Common myeloid progenitor, CD34-positive (primary cell): ENCODE measurements at places on chromosomes 2 and 18.
A peak's percentile ranks its signal among the peaks of the same experiment; 100 is the strongest.

GRCh38 chr2:106269591-106270291, 75.6 kb upstream of the UXS1 start:
- DNase-seq: peak; percentile 34

DNA sequence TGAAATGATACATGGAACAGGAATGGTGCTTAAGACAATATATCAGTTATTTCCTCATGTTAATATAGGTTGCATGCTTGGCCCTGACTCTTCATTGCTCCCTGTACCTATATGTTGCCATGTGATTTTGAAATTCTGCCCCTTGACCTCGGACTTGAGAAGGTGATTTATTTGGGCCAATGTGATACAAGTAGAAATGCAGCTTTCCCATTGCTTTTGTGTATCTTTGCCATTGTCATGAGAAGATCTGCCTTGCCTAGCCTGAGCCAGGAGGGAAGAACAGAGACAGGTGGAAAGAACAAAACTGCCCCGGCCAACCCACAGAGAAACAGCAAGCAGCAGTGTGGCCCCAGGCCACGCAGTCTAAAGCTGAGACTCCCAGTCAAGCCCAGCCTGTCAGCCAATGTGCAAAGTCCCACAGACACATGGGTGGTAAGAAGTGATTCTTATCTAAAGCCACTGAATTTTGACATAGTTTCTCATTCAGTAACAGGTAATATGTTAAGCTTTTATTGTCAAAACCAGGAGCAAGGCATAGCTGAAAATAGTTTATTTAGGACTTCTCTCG, 245.7 kb upstream of the RND3 start:
- no peak for DNase-seq

DNA sequence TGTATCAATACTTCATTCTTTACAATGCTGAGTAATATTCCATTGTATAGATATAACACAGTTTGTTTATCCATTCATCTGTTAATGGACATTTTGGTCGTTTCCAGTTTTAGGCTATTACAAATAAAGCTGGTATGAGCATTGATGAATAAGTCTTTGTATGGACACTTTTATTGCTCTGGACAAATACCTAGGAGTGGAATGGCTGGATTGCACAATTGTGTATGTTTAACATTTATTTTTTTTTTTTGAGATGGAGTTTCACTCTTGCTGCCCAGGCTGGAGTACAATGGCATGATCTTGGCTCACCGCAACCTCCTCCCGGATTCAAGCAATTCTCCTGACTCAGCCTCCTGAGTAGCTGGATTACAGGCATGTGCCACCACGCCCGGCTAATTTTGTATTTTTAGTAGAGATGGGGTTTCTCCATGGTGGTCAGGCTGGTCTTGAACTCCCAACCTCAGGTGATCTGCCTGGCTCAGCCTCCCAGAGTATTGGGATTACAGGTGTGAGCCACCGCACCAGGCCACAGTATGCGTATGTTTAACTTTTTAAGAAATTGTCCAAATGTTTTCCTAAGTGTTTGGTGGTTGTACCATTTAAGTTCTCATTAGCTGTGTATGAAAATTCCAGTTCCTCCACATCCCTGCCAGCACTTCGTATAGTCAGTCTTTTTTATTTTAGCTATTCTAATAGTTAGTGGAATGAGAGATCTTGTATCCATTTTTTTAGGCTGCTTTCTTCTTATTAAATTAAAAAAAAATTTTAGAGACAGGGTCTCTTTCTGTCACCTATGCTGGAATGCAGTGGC, 194.9 kb upstream of the HAAO start:
- DNase-seq: no peak

- DNase-seq: no peak
Observed at GRCh38 chr2:217954469-217954868, 48.3 kb downstream of the TNS1 start.

DNA sequence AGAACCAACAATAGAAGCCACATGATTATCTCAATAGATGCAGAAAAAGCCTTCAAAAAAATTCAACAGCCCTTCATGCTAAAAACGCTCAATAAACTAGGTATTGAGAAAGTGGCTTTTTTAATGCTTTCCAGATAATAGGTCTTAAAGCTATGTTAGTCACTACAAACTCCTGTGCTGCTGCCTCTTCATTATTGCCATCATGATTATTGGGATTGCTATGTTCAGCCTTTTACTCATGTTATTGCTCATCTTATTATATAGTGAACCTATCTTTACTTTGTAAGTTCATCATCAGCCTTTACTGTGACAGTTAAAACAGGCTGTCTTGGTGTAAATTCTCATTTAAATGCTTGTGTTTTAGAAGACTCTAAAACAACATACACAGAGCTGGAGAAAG, 1557.2 kb upstream of the ZEB2 start:
- no peak for DNase-seq

GRCh38 chr2:111930875-111931274, 32.5 kb downstream of the MERTK start:
- peak; percentile 28 for DNase-seq

GRCh38 chr18:34223893-34224422, 755 bp downstream of the NOL4 start:
- DNase-seq: peak; percentile 23

DNA sequence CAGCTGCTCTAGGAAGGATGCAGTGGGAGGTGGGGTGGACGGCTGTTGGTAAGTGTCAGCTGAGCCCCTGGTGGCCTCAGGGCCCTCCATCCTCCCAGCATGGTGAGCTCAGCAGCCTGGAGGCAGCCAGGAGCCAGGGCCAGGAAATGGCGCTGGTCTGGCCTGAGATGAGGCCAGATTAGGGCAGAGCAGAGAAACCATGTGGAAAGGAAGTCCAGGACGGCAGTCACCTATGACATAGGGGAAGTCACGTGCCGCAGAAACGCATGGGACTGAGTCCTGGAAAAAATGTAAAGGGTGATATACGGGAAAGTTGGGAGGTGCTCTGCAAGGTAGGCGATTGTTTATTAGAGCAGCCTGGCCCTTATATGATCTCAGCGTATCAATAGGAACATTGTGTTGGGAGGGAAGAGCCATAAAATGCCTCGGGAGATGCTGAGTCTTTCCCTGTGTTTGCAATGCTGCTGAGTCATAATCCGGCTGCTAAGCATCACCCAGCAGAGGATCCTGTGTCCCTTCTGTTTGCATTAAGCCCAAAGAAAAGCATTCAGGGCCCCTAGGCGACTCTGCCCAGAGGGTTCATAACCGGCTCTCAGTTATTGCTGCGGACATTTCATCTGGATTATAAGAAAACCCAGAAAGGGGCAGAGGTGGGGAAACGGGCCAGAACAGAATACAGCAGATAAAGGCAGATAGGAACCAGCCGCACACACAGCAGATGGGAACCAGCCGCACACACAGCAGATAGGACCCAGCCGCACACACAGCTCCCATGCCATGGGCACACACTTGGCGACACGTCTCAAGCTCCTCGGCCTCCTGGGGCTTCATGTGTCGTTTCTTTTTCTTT, 30.3 kb upstream of the B3GNT7 start:
- DNase-seq: peak; percentile 20

DNA sequence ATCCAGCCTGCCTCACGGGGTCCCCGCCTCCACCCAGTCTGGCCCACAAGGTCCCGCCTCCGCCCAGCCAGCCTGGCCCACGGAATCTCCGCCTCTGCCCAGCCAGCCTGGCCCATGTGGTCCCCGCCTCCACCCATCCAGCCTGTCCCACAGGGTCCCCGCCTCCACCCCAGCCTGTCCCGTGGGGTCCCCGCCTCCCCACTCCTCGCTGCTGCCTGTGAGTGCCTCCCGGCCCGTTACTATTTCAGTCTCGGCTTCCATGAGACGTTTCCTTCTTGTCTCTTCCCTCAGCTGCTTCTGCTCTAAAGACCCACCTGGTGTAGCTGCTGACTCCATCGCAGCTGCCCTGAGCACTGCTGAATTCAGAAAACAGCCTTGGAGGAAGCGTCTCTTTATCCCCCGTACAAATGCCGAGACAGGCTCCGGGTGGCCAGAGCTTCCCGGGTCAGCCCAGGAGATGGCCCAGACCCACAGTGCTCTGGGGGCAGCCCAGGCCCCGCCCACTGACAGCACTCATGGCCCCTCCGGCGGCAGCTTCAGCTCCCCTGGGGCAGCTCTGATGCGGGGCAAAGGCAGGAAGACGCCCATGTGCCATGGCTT, 69.8 kb downstream of the NFATC1 start:
- no peak for DNase-seq

GRCh38 chr2:109503191-109503590, 110.6 kb downstream of the SEPTIN10 start:
- no peak for DNase-seq

GRCh38 chr2:238128534-238129001, 9.9 kb upstream of the KLHL30 start:
- DNase-seq: no peak

DNA sequence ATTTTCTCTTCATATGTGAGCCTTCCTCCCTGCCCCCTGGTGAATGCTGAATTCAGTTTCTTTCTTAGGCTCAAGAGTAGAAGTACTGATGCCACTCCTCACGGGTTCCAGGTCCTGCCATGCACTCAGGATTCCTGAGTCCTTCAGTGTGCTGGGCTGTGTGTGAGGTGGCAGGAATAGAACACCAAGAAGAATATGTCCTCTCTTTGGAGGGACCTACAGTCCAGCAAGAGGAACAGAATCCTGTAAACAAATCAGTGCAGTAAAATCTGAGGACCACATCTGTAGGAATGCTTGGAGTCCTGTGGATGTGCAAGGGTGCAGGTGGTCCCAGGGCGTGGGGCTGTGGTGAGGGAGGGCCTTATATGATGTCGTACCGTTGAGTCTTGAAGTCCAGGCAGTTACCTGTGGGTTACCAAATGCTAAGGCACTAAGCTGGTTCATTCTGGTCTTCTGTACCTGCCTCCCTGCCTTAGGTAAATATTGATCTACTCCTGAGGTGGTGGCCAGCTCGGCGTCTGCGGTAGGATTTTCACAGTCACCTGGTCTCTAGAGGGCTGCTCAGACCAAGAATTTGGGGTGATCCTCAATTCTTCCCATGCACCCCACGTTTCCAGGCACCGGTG, 5.5 kb downstream of the ASAP2 start:
- DNase-seq: no peak

DNA sequence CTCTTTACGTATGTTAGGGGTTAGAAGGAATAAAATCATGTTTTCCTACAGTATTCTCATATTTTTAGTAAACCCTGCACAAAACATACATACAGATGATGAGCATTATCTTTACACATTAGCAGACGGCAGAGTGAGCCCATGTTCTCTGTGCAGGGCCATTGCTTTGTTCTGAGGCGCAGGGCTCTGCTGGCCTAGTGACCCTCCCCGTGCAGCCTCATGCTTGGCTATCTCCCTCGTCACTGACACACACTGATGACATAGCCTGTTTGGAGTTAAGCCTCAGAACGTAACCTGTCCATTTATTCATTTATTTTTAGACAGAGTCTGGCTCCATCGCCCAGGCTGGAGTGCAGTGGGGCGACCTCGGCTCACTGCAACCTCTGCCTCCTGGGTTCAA, 115.9 kb upstream of the FOSL2 start:
- no peak for DNase-seq

DNA sequence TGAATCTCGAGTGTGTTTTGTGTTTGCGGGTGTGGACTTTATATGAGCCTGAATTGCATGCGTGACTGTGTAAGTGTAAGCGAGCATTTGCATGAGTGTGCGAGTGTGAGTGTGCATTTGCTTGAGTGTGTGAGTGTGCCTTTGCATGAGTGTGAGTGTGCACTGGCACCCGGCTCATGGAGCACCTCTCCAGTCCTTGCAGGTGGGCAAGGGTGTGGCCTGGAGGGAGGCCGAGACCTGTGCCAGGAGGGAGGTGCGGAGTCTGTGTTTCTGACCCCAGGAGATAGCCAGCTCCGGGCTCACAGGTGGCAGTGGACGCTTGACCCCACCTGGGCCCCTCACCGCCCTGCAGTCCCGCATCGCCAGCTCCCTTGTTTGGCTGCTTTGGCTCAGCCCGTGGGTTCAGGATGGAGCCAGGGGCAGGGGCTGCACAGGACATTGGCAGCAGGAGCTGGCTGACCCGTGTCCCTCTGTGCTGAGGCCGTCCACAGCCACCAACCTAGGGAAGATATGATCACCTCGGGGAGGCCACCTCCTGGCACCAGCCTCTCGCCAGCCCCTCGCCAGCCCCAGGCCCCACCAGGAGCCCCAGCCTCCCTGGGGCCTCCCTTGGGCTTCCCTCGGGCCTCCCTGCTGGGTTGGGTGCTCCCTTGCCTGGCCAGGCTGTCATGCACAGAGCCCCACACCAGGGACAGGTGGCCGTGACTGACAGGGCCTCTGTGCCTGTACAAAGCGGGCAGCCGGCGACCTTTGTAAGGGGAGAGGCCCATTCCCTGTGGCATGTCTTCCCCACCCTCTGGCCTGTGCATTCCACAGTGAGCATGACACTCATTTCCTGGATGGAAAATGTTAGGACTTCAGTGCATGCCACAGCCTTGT, 81.6 kb downstream of the PTGR3 start:
- no peak for DNase-seq

DNA sequence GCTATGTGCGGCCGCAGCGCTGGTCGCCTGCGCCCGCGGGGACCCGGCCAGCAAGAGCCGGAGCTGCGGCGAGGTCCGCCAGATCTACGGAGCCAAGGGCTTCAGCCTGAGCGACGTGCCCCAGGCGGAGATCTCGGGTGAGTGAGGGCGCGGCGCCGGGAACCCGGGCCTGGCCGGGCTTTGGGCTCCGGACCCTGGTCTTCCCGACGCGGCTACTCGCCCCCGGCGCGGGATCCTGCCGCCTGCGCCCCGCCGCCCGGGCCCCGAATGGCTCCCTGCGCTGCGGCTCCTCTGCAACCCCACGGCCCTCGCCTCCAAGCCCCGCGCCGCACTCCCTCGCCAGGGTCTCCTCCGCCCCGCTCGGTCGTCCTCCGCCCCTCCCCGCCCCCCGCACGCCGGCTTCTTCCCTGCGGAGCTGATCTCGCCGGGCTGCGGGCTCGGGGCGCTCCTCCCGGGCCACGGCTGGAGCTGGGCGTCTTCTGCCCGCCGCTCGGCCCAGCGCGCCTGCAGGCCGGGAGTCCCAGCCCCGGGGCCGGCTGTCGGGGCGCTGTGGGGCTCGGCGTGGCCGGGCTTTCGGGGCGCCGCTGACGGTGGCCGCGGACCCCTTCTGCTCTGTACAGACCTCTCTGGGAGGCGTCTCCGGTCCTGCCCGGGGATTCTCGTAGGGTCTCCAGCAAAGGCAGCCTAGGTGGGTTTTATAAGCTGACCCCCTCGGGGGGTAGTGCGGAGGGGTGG, 652 bp downstream of the GPC1 start:
- DNase-seq: no peak

DNA sequence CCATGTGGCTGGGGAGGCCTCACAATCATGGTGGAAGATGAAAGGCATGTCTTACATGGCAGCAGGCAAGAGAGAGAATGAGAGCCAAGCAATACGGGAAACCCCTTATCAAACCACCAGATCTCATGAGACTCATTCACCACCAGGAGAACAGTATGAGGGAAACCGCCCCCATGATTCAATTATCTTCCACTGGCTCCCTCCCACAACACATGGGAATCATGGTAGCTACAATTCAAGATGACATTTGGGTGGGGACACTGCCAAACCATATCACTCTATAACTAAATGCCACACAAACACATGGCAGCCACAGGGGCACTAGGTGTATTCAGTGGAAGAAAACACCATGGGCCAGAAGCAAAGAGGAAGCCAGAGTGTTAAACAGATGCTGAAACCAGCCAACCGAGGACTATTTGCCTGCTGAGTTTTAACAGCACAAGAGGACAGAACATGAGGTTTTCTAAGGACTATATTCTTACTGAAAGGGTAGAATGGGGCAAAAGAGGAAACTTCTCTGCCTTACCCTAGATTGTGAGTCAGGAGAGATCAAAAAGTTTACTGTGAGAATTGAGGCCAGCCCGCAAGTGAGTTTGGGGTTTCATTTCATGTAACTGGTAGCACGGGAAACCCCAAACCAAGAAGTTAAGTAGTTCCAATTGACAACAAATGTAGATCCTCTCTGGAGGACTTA, 49.2 kb downstream of the SIGLEC15 start:
- DNase-seq: no peak

GRCh38 chr2:195647302-195647701, 9.7 kb upstream of the SLC39A10 start:
- DNase-seq: no peak
